ENCODE measurements at places on chromosomes 16 and 17.

DNA sequence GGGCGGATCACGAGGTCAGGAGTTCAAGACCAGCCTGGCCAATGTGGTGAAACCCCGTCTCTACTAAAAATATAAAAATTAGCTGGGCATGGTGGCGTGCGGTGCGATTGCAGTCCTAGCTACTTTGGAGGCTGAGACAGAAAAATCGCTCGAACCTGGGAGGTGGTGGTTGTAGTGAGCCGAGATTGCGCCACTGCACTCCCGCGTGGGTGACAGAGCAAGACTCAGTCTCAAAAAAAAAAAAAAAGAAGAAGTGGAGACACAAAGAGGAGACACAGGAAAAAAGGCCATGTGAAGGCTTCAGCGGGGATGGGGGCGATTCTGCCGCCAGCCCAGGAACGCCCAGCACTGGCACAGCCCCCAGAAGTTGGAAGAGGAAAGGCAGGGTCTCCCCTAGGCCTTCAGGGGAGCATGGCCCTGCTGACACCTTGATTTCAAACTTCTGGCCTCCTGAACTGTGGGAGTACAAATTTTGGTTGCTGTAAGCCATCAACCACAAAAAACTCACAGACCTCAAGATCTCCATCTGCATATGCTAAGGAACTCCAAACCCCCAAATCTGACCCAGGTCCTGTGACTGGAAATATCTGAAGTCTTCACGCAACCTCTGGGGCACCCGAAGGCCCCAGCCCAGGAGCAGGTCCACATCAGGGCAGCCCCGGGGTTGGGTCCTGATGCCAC, 7.0 kb downstream of the SGSH start:
- H3K36me3 ChIP-seq: no peaks in the 10 kb centered on the region
- H3K27me3 ChIP-seq: no peaks in the 10 kb centered on the region
- H3K27ac ChIP-seq: peak overlapping the region; percentile 66
- peaks cover 23% of the 10 kb centered on the region for H3K4me1 ChIP-seq

DNA sequence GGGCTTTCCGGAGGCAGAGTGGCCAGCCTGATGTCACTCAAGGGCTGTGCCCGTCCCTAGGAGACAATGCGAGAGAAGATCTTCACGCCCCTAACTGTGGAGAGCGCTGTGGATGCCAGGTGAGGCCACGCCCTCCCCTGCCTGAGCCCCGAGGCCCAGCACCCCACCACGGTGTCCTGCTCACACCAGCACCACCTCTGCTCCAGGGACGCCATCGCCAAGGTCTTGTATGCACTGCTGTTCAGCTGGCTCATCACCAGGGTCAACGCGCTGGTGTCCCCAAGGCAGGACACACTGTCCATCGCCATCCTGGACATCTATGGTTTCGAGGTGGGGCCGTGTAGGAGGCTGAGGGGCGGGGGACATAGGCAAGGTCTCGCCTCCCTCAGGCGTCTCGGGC, 27.8 kb downstream of the MYO15A start:
- DNase-seq: no peak
- no peaks in the 10 kb centered on the region for H3K27me3 ChIP-seq
- H3K36me3 ChIP-seq: no peaks in the 10 kb centered on the region
- H3K4me1 ChIP-seq: no peaks in the 10 kb centered on the region
- no peak overlapping the region for H3K4me3 ChIP-seq

GRCh38 chr17:2401426-2402221, 764 bp upstream of the MNT start:
- H3K27ac ChIP-seq: peak overlapping the region; percentile 99
- DNase-seq: peak; percentile 100
- no peaks in the 10 kb centered on the region for H3K27me3 ChIP-seq
- H3K4me3 ChIP-seq: peak overlapping the region; percentile 96

GRCh38 chr17:33750943-33751701, 458.0 kb upstream of the ASIC2 start:
- no peaks in the 10 kb centered on the region for H3K36me3 ChIP-seq
- peak; percentile 55 for DNase-seq
- H3K4me1 ChIP-seq: no peaks in the 10 kb centered on the region
- no peaks in the 10 kb centered on the region for H3K27me3 ChIP-seq
- H3K27ac ChIP-seq: no peak overlapping the region

GRCh38 chr17:19718613-19719354, 2.4 kb upstream of the SLC47A2 start:
- no peaks in the 10 kb centered on the region for H3K27me3 ChIP-seq
- H3K36me3 ChIP-seq: no peaks in the 10 kb centered on the region
- no peak overlapping the region for H3K4me3 ChIP-seq

DNA sequence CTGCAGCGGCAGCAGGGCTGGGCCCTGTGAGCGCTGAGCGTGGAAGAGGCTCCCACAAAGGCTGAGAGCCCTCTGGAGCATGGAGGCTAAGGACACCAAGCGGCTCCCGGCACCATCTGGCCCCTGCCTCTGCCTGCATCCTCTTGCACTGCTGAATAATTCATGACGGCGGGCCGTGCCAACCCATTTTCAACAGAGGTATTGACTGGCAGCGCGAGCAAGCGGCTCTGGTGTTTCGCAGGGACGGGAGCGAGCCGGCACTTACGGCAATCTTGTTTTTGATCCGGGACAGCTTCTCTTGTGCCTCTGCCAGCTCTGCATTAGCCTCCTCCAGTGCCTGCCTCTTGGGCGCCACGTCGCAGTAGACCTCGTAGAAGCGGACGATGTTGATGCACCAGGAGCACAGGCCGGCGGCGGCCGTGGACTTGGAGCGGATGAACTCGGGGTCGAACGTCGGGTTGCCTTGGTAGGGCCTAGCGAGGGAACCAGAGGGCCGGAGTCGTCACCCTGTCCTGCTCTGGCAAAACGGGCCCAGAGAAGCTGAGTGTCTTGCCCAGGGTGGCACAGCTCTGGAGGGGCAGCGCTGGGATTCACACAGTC, 80.4 kb downstream of the PGS1 start:
- H3K27ac ChIP-seq: no peak overlapping the region
- H3K36me3 ChIP-seq: no peaks in the 10 kb centered on the region
- no peak overlapping the region for H3K4me3 ChIP-seq
- no peaks in the 10 kb centered on the region for H3K27me3 ChIP-seq

DNA sequence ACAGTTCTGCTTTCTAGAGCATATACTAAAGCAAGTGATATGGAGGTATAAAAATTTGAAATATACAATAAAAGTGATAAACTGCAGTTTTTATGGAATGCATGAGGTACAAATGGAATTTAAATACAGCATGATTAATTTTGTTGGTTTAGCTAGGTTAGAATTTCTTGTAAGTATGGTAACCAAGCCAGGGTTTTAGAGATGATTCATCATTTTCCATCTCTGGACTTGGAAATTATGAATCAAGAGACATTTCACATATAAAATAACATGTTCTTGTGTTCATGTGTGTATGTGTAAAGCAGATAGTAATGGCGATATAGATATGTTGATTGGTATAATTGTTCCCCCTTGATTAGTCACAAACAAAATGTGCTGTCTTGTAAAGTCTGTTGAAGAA, 1219.8 kb downstream of the CDH8 start:
- H3K27me3 ChIP-seq: peaks cover 7% of the 10 kb centered on the region
- H3K4me1 ChIP-seq: no peaks in the 10 kb centered on the region
- H3K36me3 ChIP-seq: no peaks in the 10 kb centered on the region
- no peak overlapping the region for H3K4me3 ChIP-seq
- no peak for DNase-seq

DNA sequence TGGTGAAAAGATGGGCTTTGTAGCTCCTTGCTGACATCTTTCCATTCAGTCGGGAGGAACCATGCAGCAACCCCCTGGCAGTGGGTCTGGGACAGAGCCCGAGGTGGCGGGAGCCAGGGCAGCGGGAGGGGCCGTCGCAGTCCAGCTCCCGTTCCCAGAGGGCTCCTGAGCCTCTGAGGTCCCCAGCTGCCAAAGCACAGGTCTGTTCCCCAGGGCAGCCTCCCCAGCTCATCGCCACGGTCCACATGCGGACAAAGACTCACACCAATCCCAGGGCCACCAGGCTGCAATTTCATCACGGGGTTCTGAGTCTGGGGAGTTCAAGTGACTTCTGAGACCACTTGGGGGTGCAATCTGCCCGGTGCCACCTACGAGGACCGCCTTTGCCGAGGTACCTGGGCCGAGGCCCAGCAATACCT, 196.0 kb downstream of the RBFOX3 start:
- no peak for DNase-seq
- no peak overlapping the region for H3K27ac ChIP-seq
- no peaks in the 10 kb centered on the region for H3K4me1 ChIP-seq
- H3K4me3 ChIP-seq: no peak overlapping the region
- H3K36me3 ChIP-seq: no peaks in the 10 kb centered on the region

DNA sequence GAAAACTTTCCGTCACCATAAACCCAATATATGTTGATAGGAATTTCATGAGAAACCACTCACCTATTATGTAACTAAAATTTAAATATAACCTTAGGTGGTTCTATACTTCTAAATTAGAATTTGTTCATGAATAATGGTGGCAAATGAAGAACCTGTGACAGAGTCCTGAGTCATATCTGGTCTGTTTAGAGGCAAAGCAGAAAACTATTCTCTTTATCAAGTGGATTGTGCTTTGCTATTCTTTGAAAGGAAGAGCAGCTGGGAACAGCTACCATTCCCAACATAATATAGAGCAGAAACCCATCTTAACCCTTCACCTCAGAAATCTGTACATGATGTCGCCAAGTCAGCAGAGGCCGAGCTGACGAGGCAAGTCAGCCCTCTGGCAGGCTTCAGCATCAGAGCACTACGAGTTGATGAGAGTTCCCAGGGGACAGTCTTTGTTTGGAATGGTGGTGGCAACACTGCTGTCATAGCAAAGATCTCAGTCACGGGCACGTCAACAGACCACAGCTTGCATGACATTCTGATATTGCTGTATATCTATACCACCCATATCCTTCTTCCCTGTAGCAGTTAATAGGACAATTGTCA, 631.9 kb upstream of the CA10 start:
- DNase-seq: no peak
- no peak overlapping the region for H3K27ac ChIP-seq
- no peaks in the 10 kb centered on the region for H3K36me3 ChIP-seq
- H3K27me3 ChIP-seq: no peaks in the 10 kb centered on the region
- H3K4me3 ChIP-seq: no peak overlapping the region
- no peaks in the 10 kb centered on the region for H3K4me1 ChIP-seq

DNA sequence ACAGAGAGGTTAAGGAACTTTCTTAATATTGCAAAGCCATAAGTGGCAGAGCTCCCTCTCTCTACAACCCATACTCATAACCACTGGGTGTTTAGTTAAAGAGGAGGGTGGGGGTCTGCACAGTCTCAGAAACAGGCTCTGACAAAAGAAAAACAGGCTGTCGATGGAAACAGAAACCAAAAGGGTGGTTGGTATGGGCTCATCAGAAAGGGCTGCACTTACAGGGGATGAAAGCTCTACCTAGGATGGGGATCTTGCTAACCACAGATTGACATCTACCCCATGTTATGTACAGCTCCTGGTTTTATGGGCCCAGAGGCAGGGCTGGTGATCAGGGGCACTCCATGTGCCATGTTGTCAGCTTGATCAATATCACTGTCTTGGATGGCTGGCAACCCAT, 111.4 kb downstream of the CYLD start:
- no peaks in the 10 kb centered on the region for H3K4me1 ChIP-seq
- no peaks in the 10 kb centered on the region for H3K36me3 ChIP-seq
- no peak for DNase-seq

- H3K4me1 ChIP-seq: no peaks in the 10 kb centered on the region
- no peak for DNase-seq
- H3K36me3 ChIP-seq: no peaks in the 10 kb centered on the region
- H3K4me3 ChIP-seq: no peak overlapping the region
Measured at GRCh38 chr17:73802314-73802713, 158.1 kb upstream of the SDK2 start.

DNA sequence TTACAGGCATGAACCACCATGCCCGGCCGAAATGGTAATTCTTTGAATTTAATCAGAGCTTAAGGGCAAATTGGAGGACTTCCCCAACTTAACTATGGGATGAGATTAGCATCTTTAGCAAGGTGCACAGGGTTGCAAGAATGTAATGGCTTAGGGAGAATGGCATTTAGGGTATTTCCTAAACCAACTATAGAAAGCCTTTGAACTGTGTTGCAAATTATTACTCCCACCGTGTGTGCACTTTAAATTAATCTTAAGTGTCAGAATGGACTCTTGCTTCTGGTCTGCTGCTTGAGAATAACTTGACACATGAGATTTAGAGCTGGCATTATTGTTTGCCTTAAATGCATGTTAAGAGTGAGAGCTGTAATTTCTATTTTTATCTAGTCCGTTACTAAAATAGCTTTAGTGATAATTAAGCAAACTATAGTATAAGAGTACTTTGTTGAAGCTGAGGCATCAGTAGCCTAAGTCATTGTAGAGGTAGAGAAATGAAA, 59.8 kb downstream of the TUBD1 start:
- no peaks in the 10 kb centered on the region for H3K27me3 ChIP-seq
- no peak overlapping the region for H3K4me3 ChIP-seq
- peaks cover 64% of the 10 kb centered on the region for H3K4me1 ChIP-seq
- H3K27ac ChIP-seq: peak overlapping the region; percentile 67
- peak; percentile 65 for DNase-seq

- no peaks in the 10 kb centered on the region for H3K27me3 ChIP-seq
- no peaks in the 10 kb centered on the region for H3K4me1 ChIP-seq
- H3K4me3 ChIP-seq: no peak overlapping the region
- no peak for DNase-seq
Measured at GRCh38 chr17:49524473-49525359, 29.6 kb downstream of the NGFR start.

- no peaks in the 10 kb centered on the region for H3K36me3 ChIP-seq
- H3K4me3 ChIP-seq: no peak overlapping the region
- no peak for DNase-seq
- H3K27me3 ChIP-seq: no peaks in the 10 kb centered on the region
Measured at GRCh38 chr16:4386951-4387565, 15.4 kb downstream of the VASN start.

DNA sequence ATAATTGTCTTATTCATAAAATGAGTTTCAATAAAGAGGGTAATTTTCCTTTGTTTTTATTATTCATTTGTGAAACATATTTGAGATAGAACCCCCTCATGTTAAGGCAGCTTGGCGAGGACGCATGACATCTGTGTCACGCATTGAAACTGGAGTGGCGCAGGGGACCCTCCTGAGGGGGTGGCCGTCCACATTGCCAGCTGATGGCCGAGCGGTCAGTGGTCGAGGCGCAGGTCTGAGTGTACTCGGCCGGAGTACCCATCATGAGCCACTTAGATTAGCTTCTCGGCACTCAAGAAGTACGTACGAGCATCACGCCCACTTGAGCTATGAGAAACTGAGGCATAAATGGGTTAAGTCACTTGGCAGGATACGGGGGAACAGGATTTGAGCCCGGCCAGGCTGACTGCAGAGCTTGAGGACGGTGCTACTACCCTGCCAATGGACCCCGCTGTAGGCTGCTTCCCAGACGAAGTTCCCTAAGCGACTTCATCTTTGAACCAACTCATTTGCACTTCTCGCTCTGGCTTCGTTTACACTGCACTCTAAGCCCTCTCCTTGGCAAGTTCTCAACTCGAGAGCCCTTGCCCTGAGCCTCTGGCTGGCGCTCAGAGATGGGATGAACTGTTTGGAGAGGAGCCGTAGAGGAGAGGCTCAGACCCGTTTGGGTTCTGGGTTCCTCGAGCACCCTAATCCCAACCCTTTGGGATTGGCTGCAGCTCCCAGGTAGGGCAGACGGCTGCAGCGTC, 91.8 kb downstream of the SDK2 start:
- no peaks in the 10 kb centered on the region for H3K4me1 ChIP-seq
- H3K27ac ChIP-seq: no peak overlapping the region
- H3K36me3 ChIP-seq: no peaks in the 10 kb centered on the region

- H3K27ac ChIP-seq: no peak overlapping the region
- peaks cover 20% of the 10 kb centered on the region for H3K36me3 ChIP-seq
- H3K27me3 ChIP-seq: no peaks in the 10 kb centered on the region
- H3K4me3 ChIP-seq: no peak overlapping the region
- DNase-seq: no peak
Measured at GRCh38 chr17:44049294-44050060, 17.0 kb downstream of the LSM12 start.

GRCh38 chr16:21097151-21097550, 53.5 kb downstream of the DNAH3 start:
- H3K36me3 ChIP-seq: no peaks in the 10 kb centered on the region
- H3K4me1 ChIP-seq: no peaks in the 10 kb centered on the region
- H3K27ac ChIP-seq: no peak overlapping the region
- H3K27me3 ChIP-seq: peaks cover 8% of the 10 kb centered on the region
- DNase-seq: no peak
- no peak overlapping the region for H3K4me3 ChIP-seq

All from A673 (cell line).